ENCODE measurements at places on chromosomes 11 and 22.

- no peak for DNase-seq
Observed at GRCh38 chr22:47160141-47160541, 397.7 kb downstream of the TBC1D22A start.

GRCh38 chr11:20668131-20668809 lies 1.1 kb upstream of the NELL1 start:
- no peak for DNase-seq

GRCh38 chr11:79046366-79046765 lies 394.5 kb downstream of the TENM4 start:
- DNase-seq = no peak

GRCh38 chr22:24051568-24051967 lies 40.5 kb downstream of the CABIN1 start:
- no peak for DNase-seq

- no peak for DNase-seq
Observed at GRCh38 chr11:30326906-30327305, 4.0 kb downstream of the ARL14EP start.

DNA sequence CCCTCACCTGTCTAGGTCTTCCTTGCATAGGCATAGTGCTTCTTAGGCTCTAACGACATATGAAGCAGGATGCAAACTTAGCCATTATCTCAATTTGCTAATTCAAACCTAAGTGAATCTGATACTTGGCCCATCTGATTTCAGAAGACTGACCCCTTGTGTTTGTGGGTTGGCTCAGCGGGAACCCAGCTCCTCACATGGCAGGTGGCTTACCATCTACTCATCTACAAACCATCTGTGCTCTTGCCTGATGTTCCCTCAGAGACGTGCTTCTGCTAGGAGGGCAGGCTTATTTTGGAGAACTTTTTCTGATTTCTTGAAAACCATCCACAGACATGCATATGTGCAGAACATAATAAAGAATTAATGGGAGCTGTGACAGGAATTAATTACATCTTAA lies 15.2 kb downstream of the ELMOD1 start:
- DNase-seq = no peak

DNA sequence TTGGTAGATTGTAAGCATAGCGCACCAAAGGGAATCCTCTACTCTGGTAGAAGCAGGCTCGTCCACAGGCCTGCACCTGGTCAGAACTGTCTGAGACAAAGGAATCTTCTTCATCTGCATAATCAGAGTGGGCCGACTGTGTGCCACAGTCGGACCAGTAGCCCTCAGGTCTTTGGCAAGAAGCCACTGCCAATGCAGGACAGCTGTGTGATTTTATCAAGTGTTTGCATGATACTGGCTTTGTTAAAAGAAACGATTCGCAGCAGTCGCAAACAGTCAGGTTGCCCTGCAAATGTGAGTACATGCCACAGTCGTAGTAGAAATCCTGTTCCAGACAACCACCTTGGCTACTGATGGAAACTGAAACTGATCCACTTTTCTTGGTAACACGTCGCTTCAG lies 4.9 kb upstream of the CCDC34 start:
- no peak for DNase-seq

DNA sequence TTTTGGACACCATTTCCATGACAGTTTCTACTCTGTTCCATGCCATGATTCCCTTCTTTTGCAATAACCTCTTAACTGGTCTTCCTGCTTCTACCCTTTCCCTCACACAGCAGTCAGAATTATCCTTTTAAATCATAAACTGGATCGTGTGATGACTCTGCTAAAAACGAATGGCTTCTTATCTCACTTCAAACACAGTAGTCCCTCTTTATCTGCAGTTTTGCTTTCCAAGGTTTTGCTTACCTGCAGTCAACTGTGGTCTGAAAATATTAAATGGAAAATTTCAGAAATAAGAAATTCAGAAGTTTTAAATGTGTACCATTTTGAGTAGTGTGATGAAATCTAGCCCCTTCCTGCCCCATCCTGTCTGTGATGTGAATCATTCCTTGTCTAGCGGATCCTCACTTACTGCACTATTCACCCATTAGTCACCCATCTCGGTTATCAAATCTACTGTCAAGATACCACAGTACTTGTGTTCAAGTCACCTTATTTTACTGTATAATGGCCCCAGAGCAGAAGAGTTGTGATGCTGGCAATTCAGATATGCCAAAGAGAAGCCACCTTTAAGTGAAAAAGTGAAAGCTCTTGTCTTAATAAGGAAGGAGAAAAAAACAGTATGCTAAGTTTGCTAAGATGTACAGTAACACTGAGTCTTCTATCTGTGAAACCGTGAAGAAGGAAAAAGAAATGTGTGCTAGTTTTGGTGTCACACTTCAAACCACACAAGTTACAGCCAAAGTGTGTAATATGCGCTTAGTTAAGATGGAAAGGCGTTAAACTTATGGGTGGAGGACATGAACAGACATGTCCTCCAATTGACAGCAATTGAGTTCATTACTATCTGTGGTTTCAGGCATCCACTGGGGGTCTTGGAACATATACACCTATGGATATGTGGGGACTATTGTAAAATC lies 283.0 kb downstream of the DDX10 start:
- DNase-seq = no peak

- DNase-seq = no peak
Observed at GRCh38 chr11:60235321-60235720, 7.6 kb downstream of the MS4A4E start.

DNA sequence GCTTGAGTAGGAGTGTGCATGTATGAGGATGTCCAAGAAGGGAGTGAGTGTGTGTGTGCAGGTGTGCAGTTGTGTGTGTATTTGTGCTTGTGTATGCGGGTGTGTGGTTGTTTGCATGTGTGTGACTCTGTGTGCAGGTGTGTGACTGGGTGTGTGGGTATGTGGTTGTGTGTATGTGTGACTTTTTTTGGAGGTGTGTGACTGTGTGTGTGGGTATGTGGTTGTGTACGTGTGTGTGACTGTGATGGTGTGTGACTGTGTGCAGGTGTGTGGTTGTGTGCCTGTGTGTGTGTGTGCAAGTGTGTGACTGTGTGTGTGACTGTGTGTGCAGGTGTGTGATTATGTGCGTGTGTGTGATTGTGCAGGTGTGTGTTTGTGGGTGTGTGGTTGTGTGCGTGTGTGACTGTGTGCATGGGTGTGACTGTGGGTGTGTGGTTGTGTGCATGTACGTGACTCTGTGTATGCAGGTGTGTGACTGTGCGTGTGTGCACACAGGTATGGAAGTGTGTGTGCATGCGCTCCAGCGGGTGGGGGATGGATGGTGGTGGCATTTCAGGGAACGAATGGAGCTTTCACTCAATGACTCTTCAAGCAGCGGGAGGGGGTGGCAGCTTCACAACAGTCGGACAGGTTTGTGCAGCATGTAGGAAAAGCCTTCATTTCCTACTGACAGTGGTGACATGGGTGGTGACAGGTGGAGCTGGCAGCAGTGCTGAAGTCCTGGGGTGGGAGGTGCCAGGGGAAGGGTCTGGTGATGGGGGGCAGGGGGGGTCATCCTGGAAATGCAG lies 47.6 kb downstream of the CACNA1I start:
- DNase-seq = no peak

DNA sequence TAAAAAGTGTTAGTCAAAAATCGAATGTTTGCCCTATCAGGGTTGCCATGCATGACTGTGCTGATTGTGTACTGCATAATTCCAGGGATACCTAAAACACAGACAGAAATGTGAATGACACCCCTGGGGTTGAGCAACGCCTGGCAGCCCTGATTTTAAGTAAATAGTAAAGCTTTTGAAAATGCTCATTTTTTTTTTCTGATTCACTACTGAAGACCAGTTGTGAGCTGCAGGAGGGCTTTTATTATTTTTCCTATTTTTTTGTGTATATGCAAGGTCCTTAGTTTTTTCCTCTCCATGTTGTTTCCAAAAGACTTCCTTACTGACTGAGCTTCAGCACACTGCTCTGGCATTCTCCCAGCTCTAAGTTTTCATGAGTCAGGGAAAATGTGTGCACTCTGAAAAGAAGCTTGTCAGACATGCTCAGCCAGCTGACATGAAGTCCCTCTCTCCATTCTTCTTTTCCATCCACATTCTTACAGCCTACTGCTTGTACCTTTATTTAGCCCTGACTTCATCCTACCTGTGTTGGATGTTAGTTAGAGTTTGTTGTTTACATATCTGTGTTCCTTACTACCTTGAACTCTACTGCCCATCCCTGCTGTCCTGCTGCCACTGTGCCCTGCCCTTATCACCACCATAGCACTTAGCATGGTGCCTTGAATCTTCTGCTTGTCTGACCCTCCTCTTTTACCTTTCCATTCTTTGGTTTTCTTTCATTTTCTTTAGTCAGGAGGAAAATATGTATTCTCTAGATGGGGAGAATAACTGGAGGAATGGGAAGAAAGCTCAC lies 79.5 kb downstream of the HORMAD2 start:
- DNase-seq = no peak

- DNase-seq = no peak
Observed at GRCh38 chr22:19784384-19785175, 24.0 kb downstream of the TBX1 start.

GRCh38 chr11:79742176-79742575 lies 301.3 kb upstream of the TENM4 start:
- DNase-seq = no peak

DNA sequence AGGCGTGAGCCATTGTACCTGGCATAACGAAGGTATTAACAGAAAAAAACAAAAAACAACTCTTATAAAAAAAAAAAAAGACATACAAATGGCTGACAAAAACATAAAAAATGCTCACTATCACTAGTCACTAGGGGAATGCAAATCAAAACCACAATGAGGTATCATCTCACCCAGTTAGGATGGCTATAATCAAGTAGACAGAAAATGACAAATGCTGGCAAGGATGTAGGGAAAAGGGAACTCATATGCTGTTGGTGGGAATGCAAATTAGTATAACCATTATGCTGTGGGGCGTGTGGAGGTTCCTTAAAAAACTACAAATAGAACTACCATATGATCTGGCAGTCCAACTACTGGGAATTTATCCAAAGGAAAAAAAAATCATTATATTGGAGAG lies 17.0 kb downstream of the THY1 start:
- DNase-seq = no peak

DNA sequence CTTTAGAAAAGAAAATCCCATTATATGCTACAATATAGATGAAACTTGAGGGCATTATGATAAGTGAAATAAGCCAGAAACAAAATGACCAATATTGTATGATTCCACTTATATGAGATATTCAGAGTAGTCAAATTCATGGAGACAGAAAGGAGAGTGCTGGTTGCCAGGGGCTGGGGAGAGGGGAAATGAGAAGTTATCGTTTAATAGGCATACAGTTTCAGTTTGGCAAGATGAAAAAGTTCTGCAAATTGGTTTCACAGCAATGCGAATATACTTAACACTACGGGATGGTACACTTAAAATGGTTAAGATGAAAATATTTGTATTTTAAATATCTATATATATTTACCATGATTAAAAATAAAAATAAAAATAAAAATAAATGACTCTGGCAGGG lies 31.1 kb upstream of the RDX start:
- no peak for DNase-seq

DNA sequence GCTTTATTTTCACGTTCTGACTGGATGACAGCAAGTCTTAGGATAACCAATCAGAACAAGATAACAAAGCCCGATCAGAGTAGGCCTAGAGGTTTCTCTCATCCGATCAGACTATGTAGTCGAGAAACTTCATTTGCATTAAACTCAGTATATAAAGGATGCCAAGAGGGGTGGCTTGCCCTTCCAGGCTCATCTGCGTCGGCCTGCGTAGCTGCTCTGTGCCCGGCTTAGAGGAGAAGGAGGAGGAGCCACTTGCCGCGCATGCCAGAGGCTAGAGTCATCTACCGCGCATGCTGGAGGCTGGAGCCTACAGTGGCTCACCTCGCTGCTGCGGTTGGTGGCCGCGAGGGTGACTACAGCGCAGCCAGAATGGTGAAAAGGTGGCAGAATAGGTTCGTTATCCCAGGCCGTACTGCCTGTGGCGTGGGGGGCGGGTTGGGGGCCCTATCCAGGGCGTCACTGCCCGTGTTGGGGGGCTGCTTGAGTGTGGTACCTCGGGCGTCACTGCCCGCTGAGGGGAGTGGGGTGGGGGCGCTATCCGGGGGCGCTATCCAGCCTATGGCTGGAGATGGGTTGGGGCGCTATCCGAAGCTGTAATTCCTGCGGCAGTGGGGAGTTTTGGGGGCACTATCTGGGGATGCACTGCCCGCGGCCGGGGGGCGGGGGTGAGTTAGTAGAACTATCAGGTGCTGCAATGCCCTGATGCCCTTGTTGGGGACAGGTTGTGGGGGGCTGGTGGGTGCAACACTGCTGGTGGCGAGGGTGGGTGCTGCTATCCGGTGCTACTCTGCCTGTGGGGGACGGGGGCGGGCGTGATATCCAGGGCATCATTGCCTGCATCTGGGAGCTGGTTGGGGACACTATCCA lies at the start of gene RFPL2:
TSS of gene RFPL2 (minus strand) at position 218 of the 867 bp plus-strand sequence. CDS start 2,622 bp downstream, outside the sequence.
- DNase-seq = no peak

DNA sequence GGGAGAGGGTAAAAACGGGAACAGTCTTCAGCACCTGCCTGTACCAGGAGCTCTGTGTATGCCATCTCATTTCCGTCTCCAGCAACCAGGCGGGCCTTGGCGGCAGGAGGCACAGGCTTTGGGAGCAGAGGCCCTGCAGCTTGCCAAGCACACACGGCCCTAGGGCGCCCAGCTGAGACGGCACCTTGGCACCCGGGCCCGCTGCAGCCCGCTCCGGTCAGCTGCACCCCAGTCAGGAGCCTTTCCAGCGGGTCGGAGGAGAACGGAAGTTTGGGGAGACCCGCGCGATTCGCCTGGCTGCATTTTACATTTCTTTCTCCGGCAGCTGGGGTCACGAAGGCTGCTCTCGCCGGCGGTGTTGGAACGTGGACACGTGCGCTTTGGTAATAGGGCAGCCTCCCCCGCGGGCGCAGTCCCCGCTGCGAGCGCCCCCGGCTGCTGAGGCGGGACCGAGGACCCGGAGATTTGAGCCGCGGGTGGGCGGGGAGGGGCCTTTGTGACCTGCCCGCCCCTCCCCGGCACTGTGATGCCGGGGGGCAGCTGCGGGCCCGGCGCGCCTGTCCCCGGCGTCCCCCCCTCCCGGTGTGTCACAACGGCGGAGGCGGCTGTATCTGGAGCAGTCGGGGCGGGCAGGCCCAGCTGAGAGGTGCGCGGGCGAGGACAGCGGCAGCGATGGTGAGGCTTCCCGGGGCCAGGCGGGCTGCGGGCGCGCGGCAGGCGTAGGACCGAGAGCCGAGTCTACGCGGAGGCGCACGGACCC lies at the start of gene TUBA8:
TSS of gene TUBA8 (plus strand) at position 616 of the 760 bp plus-strand sequence. CDS start at position 673, 57 bp downstream.
- DNase-seq = no peak

Data from cortex of kidney (tissue), 1 donor.